ENCODE measurements at places on chromosomes 16 and 17.

GRCh38 chr16:10556236-10556635, 24.2 kb downstream of the EMP2 start:
- DNase-seq, result no peak

DNA sequence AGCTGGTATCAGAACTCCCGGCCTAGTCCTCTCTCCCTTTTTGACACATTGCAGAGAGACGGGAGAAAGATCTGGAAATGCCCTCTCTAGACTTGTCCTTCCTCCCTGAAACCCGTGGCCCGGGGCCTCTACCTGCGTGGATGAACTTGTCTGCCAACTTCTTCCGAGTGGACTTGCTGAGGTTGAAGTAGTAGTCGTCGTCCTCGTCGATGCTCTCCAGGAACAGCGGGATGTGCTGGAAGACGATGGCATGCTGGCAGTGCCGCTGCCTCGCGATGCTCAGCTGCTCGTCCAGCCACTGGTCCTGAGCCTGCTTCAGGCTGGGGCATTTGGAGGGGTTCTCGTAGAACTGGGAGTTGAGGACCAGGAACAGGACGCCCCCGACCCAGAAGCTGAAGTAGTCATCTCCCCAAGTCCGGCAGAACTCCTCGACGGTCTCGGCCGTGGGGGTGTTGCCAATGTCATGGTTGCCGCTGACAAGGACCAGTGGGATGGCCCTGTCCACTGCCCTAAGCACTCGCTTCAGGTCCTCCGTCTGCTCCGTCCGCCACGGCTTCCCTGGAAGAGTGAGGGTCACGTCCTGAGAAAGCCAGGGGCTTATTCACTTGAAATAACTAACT, 99.1 kb downstream of the CPPED1 start:
- no peak for DNase-seq

- peak; percentile 56 for DNase-seq
Observed at GRCh38 chr16:82626791-82627261, at the start of gene CDH13. Gene CDH13, plus strand, starts transcription at chr16:82626969.

- no peak for DNase-seq
Observed at GRCh38 chr16:8854298-8854948, 14.4 kb downstream of the CARHSP1 start.

GRCh38 chr16:83799336-83799735, 8.4 kb upstream of the HSBP1 start:
- DNase-seq, result no peak

DNA sequence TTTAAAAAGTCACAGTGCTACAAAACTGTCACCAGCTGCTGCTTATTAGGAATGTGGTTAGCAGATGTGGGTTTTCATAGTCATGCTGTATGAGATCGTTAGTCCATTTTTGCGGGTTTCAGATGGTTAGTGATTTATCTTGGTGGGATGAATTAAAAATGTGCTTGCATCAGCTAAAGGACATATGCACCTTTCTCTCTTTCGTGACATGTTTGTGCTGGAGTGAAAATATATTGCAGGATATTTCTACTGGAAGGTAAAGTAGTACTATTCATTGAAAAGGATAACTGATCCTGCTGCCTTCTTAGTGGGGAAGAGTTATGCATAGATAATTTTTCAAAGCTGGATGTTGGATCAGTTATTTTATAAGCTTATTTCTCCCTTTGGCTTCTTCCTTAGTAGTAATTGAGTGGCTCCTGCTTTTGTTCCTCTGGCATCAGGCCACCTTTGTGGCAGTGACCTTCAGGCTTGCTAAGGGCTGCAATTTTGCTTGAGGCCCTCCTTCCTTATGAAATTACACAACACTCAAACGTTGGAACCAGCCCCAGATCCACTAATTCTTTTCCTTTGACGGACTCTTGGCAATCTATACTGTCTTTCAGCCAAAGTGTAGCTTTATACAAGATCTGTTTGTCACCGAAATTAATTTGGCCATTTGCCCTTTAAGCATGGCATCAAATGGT, 7.5 kb upstream of the SNTB2 start:
- DNase-seq, result peak; percentile 61

DNA sequence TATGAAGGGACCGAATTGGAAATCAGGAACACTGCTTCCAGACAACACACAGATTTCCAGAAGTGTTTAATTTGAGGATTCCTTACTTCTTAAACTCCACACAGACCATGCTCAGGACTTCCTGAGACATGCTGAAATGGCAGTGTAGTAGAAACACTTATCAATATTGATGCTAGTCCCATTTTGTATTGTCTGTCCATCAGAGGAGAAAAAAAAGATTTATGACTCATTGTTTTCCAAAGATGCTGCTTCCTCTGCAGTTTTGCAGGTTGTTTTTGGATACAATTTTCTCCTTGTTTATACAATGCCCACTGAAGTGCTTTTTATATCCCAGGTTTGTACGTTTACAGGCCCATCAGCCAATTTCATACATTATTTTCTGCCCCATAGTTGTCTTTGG, 68.3 kb upstream of the TANC2 start:
- no peak for DNase-seq

DNA sequence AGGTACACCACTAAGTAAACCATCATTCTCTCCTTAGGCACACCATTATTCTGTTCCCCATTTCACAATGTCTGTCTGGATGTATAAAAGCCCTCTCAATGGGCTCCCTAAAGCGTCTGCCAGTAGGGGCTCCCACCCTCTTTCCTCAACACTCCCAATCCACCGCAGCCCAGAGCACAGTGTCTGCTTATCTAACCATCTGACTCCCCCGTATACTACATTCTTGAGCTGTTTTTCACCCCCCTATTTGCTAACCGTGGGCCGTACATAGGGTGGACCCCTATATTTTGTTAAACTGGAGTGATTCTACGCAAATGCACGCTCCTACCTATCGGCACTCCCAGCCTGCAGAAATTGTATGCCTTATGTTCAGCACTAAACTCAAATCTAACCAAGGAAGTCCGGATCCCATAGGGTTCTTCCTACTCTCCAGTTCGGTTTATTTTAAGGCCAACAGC, 685 bp upstream of the PSMD3 start:
- DNase-seq, result peak; percentile 52

DNA sequence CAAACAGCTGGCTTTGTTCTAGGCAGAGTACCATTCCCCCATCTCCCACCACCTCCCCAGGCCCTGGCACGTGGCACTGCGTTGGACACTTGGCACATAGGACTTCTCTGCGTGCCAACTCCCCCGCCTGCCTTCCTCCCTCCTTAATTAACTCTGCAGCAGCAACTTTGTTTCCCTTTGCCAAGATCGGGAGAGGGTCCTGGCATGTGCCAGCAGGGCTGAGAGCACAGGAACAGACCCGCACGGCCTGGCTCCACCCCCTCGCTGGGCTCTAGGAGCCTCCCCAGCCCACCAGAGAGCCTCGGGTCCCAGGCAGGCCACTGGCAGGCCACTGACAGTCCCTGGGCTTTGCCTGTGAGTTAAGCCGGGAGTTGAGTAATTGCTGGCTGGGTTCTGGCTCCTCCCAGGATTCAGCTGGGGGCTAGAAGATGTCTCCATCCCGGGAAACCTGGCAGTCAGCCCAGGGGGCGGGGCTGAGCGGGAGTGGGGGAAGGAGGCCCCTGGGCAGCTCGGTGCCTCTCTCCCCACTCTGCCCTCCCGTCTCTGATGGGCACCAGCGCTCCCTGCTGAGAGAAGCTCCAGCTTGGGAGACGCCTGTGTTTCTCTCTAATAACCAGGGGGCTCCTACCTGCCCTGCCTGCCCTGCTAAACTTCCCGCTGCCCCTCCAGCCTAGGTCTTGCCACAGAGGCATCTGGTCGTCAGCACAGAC, 224.0 kb upstream of the TNRC6C start:
- DNase-seq, result peak; percentile 94

- DNase-seq, result no peak
Observed at GRCh38 chr16:21592191-21592590, 7.2 kb upstream of the METTL9 start.

DNA sequence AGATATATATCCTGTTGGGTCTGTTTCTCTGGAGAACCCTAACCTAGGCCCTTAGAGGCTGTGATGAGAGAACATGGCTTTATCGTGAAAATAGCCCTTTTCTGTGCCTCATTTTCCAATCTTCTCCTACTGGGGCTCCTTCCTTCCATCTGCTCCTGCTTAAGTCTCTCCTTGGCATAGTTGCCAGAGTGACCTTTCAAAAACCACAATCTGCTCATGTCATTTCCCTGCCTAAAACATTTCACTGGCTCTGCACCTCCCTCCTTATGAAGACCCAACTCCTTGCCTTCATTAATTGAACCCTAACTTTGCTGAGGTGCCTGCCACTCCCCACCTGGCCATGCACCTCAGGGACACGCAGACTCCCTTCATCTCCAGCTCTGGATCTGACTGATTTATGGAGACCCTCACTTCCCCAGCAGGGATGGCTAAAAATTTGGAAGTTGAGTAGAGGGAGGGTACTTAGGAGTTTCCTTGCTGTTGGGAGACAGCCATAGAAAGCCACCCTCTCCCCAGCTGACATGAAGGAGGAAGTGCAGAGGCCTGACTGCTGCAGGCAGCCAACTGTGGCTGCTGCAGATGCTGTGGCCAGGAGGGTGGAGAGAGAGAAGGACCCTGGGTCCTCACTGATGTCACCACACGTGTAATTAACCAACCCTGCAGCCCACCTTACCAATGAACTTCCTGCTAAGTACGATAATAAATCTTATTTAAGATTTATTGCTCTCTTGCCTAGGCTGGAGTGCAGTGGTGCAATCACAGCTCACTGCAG, 6.3 kb upstream of the GGA2 start:
- DNase-seq, result no peak

- no peak for DNase-seq
Observed at GRCh38 chr16:64846966-64847365, 274.9 kb downstream of the CDH11 start.

DNA sequence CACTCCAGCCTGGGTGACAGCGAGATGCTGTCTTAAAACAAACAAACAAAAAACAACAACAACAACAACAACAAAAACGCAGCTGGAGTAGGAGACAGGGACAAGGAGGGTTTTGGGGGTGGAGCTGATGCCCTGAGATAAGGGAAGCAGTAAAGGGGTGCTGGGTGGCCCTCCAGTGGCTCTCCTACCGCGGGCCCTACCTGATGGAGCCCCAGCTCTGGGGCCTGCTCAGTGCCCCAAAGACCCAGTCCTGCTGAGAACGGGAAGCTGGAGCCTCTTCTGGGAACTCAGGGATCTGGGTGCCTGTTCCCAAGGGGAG, 21.3 kb upstream of the NAGS start:
- no peak for DNase-seq

DNA sequence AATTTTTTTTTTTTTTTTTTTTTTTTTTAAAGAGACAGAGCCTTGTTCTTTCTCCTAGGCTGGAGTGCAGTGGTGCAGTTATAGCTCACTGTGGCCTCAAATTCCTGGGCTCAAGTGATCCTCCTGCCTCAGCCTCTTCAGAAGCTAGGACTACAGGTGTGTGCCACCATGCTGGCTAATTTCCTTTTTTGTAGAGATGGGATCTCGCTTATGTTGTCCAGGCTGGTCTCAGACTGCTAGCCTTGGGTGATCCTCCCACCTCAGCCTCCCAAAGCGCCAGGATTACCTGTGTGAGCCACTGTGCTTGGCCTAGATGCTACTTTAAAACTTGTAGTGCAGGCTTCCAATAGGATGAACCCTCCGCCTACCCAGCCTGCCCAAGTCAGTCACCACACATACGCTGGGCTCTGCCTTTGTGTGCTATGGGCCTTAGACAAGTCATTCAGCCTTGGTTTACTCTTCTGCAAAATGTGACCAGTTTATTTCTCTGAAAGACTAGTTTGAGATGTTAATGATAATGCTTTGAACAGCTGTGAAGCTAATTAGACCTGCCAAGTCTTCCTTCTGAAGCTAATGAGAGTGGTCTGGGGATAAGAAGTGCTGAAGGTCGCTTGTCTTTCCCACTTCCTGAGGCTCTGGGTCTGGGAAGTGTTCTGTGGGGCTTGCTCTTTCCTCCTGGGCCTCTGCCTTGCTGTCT, 5.2 kb downstream of the GPT2 start:
- DNase-seq, result no peak

DNA sequence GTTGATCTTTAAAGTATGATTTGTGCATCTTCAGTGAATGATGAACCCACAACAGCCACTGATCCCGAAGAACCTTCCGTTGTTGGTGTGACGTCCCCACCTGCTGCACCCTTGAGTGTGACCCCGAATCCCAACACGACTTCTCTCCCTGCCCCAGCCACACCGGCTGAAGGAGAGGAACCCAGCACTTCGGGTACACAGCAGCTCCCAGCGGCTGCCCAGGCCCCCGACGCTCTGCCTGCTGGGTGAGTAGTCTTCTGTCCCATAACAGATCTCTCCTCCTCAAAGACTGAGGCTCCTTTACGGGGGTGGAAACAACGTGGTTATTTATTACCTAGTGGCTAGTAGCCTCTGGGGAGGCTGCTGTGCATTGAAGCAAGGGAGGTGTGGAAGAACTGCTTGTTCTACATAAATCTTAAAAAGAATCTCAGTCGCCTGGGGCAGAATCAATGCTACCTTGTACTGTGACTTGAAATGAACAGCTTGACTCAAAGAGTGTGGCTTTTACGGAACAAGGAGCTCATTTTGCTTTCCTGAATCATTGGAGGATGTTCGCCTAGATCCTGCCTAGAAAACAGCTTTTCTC, 63.0 kb upstream of the CLEC18A start:
- DNase-seq, result no peak

DNA sequence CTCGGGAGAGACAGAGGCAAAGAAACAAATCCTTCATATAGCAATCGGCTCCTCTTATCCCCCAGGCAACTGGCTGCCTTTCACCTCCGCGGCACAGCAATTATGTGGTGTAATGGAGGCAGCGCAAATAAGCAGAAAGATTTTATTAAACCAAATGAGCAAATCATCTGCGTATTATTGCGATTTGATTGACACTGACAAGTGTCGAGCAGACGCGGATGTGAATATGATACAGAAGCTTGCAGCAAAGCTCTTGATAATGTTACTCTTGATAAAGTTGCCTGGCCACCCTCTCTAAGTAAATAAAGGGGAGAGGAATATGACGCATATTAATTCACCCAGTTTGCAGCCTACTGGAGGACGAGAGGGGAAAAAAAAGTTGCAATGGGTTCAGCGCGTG, 26.5 kb upstream of the AKTIP start:
- DNase-seq, result no peak

Data from HTR-8/SVneo (cell line).